Naive thymus-derived CD8-positive, alpha-beta T cell (primary cell): ENCODE measurements at places on chromosomes 6 and 20. TPM values are rescaled to one million over a fixed set of nuclear protein-coding genes. Genes with fewer than 3 reads are reported as not detected.

GRCh38 chr6:163332575-163332974, 81.9 kb upstream of the QKI start:
- peaks cover 30% of the 10 kb centered on the region for H3K27me3 ChIP-seq
- DNase-seq = no peak
- no peaks in the 10 kb centered on the region for H3K36me3 ChIP-seq
- no peak overlapping the region for H3K4me3 ChIP-seq
- H3K27ac ChIP-seq = no peak overlapping the region

DNA sequence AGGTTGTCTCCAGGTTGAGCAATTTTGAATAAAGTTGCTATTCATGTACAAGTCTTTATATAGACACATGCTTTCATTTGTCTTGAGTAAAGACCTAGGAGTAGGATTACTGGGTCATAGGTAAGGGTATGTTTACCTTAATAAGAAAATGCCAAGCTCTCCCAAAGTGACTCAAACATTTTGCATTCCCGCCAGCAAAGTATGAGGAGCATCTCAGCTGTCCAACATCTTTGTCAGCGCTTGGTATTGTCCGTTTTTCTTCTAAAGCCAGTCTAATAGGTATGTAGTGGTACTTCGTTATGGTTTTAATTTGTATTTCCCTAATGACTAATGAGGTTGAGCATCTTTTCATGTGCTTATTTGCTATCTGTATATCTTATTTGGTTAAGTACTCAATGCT, 67.2 kb downstream of the MAP3K5 start:
- H3K4me3 ChIP-seq = no peak overlapping the region
- peaks cover 3% of the 10 kb centered on the region for H3K36me3 ChIP-seq
- DNase-seq = no peak

GRCh38 chr6:15842727-15843117, 179.9 kb upstream of the DTNBP1 start:
- H3K27ac ChIP-seq = no peak overlapping the region
- peaks cover 4% of the 10 kb centered on the region for H3K27me3 ChIP-seq
- H3K36me3 ChIP-seq = no peaks in the 10 kb centered on the region
- no peaks in the 10 kb centered on the region for H3K4me1 ChIP-seq

GRCh38 chr6:17280552-17281090, 540 bp upstream of the RBM24 start:
- peaks cover 18% of the 10 kb centered on the region for H3K4me1 ChIP-seq
- no peak for DNase-seq
- no peak overlapping the region for H3K27ac ChIP-seq
- peak overlapping the region; percentile 15 for H3K4me3 ChIP-seq
- H3K27me3 ChIP-seq = peaks cover 31% of the 10 kb centered on the region
- H3K36me3 ChIP-seq = no peaks in the 10 kb centered on the region

DNA sequence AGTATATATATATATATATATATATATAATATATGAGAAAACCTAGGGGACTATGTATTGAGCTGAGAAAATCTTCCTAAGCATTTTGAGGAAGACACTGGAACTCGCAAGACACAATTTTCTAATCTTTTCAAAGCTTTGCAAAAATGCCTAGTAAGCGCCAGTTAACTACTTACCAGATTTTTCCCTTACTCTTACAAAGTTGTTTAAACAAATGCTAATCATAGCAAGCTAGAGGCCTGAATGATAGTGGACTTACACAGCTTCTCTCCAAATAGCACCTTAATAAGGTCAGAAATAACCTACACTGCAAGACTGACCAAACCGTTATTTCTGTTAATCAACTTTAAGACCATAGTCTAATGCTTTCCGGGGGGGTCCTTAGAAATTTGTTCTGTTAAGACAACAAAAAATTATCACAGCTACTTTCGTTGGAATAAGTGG, 56.1 kb upstream of the HFE start:
- no peak for DNase-seq
- peak overlapping the region; percentile 98 for H3K27ac ChIP-seq
- peak overlapping the region; percentile 95 for H3K4me3 ChIP-seq
- H3K27me3 ChIP-seq = peaks cover 2% of the 10 kb centered on the region
- no peaks in the 10 kb centered on the region for H3K36me3 ChIP-seq
- peaks cover 54% of the 10 kb centered on the region for H3K4me1 ChIP-seq

GRCh38 chr20:51321343-51322163, 221.0 kb downstream of the NFATC2 start:
- DNase-seq = no peak
- no peak overlapping the region for H3K4me3 ChIP-seq
- peaks cover 16% of the 10 kb centered on the region for H3K27me3 ChIP-seq
- H3K27ac ChIP-seq = no peak overlapping the region
- H3K4me1 ChIP-seq = no peaks in the 10 kb centered on the region

DNA sequence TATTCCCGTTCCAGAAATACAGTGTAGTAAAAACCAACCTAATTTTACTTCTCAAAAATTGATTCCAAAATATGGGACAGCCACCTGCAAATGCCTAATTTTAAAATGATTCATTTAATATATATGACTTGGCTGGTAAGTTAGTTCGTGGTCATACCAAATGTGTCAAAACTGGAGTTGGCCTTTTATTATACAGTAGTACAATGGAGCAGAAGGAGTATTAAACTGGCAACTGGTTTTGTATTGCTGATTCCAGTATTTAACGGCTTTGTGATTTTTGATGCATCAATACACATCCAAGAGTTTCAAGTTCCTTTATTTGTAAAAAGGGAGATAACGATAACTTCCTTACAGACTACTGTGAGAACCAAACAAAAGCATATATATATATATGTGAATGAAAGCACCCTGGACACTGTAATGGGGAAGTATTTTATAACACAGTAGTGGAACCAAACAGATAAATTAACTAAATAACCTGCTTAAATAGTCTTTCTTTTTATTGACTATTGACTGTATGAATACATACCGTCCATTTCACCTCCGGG, 24.8 kb downstream of the SAMHD1 start:
- H3K36me3 ChIP-seq = peaks cover 93% of the 10 kb centered on the region
- DNase-seq = no peak
- peak overlapping the region; percentile 6 for H3K27ac ChIP-seq
- no peak overlapping the region for H3K4me3 ChIP-seq
- no peaks in the 10 kb centered on the region for H3K27me3 ChIP-seq
- H3K4me1 ChIP-seq = peaks cover 55% of the 10 kb centered on the region

GRCh38 chr6:41659935-41660334, 21.7 kb downstream of the MDFI start:
- no peak overlapping the region for H3K27ac ChIP-seq
- no peak for DNase-seq
- H3K36me3 ChIP-seq = no peaks in the 10 kb centered on the region
- H3K4me1 ChIP-seq = no peaks in the 10 kb centered on the region
- H3K27me3 ChIP-seq = peaks cover 57% of the 10 kb centered on the region

GRCh38 chr6:145209272-145209671, 526.0 kb downstream of the EPM2A start:
- no peaks in the 10 kb centered on the region for H3K27me3 ChIP-seq
- H3K36me3 ChIP-seq = no peaks in the 10 kb centered on the region
- no peak overlapping the region for H3K27ac ChIP-seq
- no peak overlapping the region for H3K4me3 ChIP-seq
- DNase-seq = no peak
- H3K4me1 ChIP-seq = no peaks in the 10 kb centered on the region

DNA sequence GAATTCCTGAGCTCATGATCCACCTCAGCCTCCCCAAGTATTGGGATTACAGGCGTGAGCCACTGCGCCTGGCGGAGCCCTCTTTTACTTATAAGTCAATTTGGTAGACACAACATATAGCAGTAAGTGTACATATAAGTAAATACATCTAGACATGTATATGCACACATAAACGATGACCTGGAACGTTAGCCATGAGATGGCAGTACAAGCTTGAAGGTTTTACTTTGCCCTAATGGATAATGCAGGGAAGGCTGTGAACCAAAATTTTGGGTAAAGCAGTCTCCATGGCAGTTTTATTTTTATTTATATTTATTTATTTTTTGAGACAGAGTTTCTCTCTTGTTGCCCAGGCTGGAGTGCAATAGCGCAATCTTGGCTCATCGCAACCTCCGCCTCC, 2.4 kb upstream of the GNMT start:
- H3K27me3 ChIP-seq = no peaks in the 10 kb centered on the region
- no peak overlapping the region for H3K27ac ChIP-seq
- no peak overlapping the region for H3K4me3 ChIP-seq
- H3K4me1 ChIP-seq = peaks cover 28% of the 10 kb centered on the region

- no peak for DNase-seq
- H3K27ac ChIP-seq = no peak overlapping the region
- H3K4me1 ChIP-seq = no peaks in the 10 kb centered on the region
- no peak overlapping the region for H3K4me3 ChIP-seq
- H3K36me3 ChIP-seq = no peaks in the 10 kb centered on the region
Observed at GRCh38 chr20:37443596-37443995, 77.5 kb upstream of the NNAT start.

DNA sequence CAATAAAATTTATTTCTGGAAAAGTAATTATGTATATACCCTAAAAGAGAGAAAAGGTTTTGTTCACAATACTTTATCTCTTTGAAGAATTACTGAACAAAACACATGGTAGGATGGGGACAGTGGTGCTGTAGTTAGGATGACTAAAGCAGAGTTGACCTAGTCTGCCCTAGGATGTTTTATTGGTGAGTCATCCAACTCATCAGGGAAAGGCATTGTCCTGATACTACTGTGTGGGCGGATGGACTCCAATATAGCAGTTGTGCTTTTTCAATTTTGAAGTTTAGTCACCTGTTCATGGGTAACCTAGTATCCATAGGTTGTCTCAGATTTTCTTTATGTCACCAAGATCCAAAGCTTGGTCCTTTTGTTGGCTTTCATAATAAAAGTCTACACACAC, 53.3 kb upstream of the EYS start:
- no peaks in the 10 kb centered on the region for H3K27me3 ChIP-seq
- no peak overlapping the region for H3K4me3 ChIP-seq
- H3K36me3 ChIP-seq = no peaks in the 10 kb centered on the region
- no peak for DNase-seq
- no peak overlapping the region for H3K27ac ChIP-seq
- no peaks in the 10 kb centered on the region for H3K4me1 ChIP-seq

DNA sequence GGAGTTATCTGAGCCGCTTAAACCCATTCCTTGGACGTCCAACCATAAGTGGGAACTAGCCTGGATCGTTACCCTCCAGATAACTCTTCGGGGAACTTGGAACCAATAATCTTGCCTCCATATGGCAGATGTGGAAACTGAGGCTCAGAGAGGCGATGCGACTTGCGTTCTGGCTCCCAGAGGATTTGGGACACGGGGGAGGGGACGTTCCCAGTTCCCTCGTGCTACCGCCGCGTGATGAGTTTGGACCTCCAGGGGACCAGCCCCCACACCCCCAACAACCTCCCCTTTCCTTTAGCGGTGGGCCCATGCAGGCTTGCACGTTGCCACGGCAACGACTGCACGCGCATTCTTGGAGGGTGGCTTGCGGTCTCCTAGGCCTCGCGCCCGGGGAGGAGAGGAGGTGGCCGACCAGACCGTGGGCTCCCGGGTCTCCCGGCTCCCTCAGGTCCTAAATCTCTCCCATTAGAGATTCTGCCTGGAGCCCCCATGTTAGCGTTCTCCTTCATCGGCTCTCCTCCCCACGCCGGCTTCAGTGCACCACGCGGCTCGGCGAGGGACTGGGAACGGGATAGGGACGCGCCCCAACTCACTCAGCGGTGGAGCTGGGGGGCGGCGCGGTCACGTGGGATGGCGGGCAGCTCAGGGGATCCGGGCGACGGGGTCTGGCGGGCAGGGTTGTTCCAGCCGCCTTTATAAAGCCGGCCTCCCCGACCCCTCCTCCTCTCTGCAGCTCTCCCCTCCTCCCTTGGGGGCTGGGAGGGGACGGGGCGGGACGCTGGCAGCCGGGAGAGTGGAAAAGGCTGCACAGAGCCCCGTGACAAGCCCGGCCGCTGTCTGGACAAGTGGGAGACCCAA, at the start of gene PLTP:
Gene PLTP (minus strand): TSS at position 670 of the 858 bp plus-strand sequence. CDS start 703 bp downstream, outside the sequence.
- H3K27ac ChIP-seq = peak within 1 kb of the TSS; percentile 66
- H3K27me3 ChIP-seq = peaks cover 32% of the 10 kb centered on the region
- no peaks in the 10 kb centered on the region for H3K36me3 ChIP-seq
- peak; percentile 56 for DNase-seq

- no peaks in the 10 kb centered on the region for H3K27me3 ChIP-seq
- no peaks in the 10 kb centered on the region for H3K36me3 ChIP-seq
- H3K27ac ChIP-seq = peak overlapping the region; percentile 19
- H3K4me3 ChIP-seq = no peak overlapping the region
- DNase-seq = peak; percentile 14
- H3K4me1 ChIP-seq = peaks cover 17% of the 10 kb centered on the region
Observed at GRCh38 chr6:170082531-170083187, 208.2 kb downstream of the DLL1 start.

GRCh38 chr20:50387996-50388332, 122.2 kb upstream of the PTPN1 start:
- H3K36me3 ChIP-seq = no peaks in the 10 kb centered on the region
- H3K27me3 ChIP-seq = peaks cover 2% of the 10 kb centered on the region
- peaks cover 14% of the 10 kb centered on the region for H3K4me1 ChIP-seq

GRCh38 chr20:43942201-43942590, 27.5 kb downstream of the TOX2 start:
- no peak for DNase-seq
- no peaks in the 10 kb centered on the region for H3K36me3 ChIP-seq
- no peak overlapping the region for H3K4me3 ChIP-seq
- H3K27ac ChIP-seq = no peak overlapping the region
- H3K4me1 ChIP-seq = peaks cover 75% of the 10 kb centered on the region

GRCh38 chr6:38068854-38069590, 249.5 kb downstream of the ZFAND3 start:
- peaks cover 11% of the 10 kb centered on the region for H3K36me3 ChIP-seq
- no peak overlapping the region for H3K27ac ChIP-seq
- H3K27me3 ChIP-seq = no peaks in the 10 kb centered on the region
- no peak overlapping the region for H3K4me3 ChIP-seq
- peaks cover 28% of the 10 kb centered on the region for H3K4me1 ChIP-seq

GRCh38 chr6:13307508-13307995, 20.8 kb downstream of the TBC1D7 start:
- H3K27ac ChIP-seq = no peak overlapping the region
- peaks cover 90% of the 10 kb centered on the region for H3K36me3 ChIP-seq
- H3K27me3 ChIP-seq = no peaks in the 10 kb centered on the region
- H3K4me1 ChIP-seq = peaks cover 10% of the 10 kb centered on the region
- H3K4me3 ChIP-seq = no peak overlapping the region

GRCh38 chr6:34334796-34335416, 57.6 kb downstream of the NUDT3 start:
- no peaks in the 10 kb centered on the region for H3K27me3 ChIP-seq
- H3K36me3 ChIP-seq = peaks cover 12% of the 10 kb centered on the region
- no peak overlapping the region for H3K4me3 ChIP-seq
- DNase-seq = no peak
- peaks cover 53% of the 10 kb centered on the region for H3K4me1 ChIP-seq

The REM1 gene
- not detected for total RNA-seq

The BEND6 gene
- total RNA-seq = not detected

The IER3 gene
- total RNA-seq = 17.0 TPM

The TCP11 gene
- total RNA-seq = not detected

The CHMP4B gene
- total RNA-seq = 57.5 TPM

The HLA-DMA gene
- 38.7 TPM for total RNA-seq

The ID4 gene
- total RNA-seq = not detected

The GABRR2 gene
- total RNA-seq = 1.2 TPM
